Diencephalon (tissue), 1 donor: ENCODE measurements at places on chromosomes 1 and 21. TPM values are rescaled to one million over a fixed set of nuclear protein-coding genes. Genes with fewer than 3 reads are reported as not detected.

The PBX1 gene
- 142 TPM for total RNA-seq

The ZZZ3 gene
- total RNA-seq: 124 TPM

The PPIAL4G gene
- 0.46 TPM for total RNA-seq

The ADGRB2 gene
- 59.5 TPM for total RNA-seq

The KRTAP19-3 gene
- not detected for total RNA-seq
